ENCODE measurements at places on chromosomes 3 and 15. TPM values are rescaled to one million over a fixed set of nuclear protein-coding genes. Genes with fewer than 3 reads are reported as not detected.

GRCh38 chr3:184666442-184666841 lies 45.4 kb downstream of the MAGEF1 start:
- no peak for DNase-seq

DNA sequence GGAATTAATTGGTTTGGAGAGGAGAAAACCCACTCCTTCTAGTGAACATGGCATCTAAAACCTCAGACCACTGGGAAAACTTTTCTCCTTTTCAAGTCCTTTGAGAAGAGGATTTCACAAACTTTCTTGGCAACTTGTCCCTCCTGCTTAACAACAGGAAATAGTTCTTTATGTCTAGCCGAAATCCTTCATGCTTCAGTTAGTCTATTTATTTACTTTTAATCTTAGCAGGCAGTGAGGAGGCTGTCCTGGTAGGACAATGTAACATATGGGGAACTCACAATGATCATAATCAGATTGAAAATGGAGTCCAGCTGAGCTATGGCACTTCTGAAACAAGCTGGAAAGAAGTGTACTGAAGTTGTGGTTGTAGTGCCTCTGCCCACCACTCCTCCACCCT lies 50.6 kb downstream of the KY start:
- no peak for DNase-seq

- DNase-seq: no peak
Observed at GRCh38 chr3:186759231-186759930, 24.0 kb upstream of the EIF4A2 start.

The UBAP1L gene
- polyA plus RNA-seq: 0.55 TPM

The ZNF619 gene
- polyA plus RNA-seq: 3.4 TPM

The KLHL40 gene
- polyA plus RNA-seq: not detected

The DGKG gene
- polyA plus RNA-seq: 0.22 TPM

- no peak for DNase-seq
Observed at GRCh38 chr15:93073465-93073952, 15.5 kb downstream of the RGMA start.

The SNX22 gene
- 0.03 TPM for polyA plus RNA-seq

The AMT gene
- polyA plus RNA-seq: 9.0 TPM

- no peak for DNase-seq
Observed at GRCh38 chr3:66812136-66812535, 186.0 kb upstream of the KBTBD8 start.

The FMN1 gene
- 0.40 TPM for polyA plus RNA-seq

The RUVBL1 gene
- polyA plus RNA-seq: 94.8 TPM

The CCDC13 gene
- polyA plus RNA-seq: 0.06 TPM

DNA sequence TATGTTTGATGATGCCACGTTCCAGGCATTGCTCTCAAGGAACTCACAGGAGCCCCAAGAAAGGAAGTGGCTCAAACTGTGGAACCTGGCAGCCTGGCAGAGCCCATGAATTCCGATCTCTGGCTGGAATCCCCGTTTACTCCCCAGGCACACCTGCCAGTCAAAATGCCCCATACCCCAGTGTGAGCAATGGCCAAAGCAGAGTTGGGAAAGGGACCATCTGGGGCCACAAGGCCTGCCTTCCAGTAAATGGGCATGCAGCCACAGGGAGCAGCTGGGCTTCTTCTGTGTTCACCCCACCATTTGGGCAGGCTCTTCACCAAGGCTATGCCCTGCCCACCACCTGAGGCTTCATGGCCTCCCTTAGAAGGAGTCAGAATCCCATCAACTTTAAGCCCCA lies 257.0 kb upstream of the GOLGA6L4 start:
- no peak for DNase-seq

The LRRC3B gene
- not detected for polyA plus RNA-seq

GRCh38 chr3:73484656-73485248 lies 140.0 kb downstream of the PDZRN3 start:
- DNase-seq: no peak

The CYP1A2 gene
- 0.09 TPM for polyA plus RNA-seq

GRCh38 chr3:65230261-65231139 lies 542.7 kb upstream of the ADAMTS9 start:
- DNase-seq: no peak

DNA sequence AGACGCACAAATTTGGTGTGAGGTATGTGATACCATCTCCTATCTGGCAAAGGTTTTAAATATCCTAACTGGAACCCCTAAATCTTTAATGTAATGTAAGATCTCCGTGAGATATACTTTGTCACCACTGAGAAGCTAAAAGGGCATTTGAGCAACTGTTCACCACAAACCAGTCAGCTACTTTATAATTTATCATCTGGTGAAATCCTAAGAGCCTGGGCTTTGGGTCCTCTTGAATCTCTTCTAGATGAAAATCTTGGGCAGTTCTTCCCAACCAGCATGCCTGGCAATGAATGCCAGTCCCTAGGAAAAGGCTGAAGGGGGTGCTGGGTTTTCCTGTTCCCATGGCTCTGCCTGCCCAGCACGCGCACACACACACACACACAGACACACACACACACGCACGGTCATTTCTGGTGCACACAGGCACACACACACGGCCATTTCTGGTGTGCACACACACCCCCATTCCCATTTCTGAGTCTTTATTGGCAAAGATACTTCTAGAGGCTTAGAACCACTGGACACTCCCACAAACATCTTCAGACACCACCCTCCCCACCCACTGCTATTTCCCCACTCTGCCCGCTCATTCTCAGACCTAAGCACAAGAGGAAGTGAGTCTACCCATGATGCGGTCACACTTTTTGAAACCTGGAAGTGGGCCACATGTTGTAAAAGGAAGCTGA lies 72.6 kb downstream of the MYO1E start:
- DNase-seq: peak; percentile 89

DNA sequence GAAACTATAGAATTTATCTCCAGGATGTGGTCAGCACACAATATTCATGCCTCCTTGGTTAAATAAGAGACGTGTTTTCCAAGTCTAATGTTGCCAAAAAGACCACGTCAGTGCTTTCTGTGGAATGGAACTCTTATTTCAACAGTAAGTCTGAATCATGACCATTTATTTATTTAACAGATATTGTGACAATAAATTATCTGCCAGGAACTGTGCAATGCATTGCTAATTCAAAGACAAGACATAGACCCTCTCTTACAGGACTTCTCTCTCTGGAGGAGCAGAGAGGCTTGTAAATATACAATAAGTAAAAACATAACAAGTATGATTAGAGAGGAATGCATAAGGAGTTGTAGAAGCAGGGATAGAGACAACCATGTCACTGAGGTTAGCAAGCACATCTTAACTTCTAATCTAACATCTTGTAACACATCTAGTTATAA lies 227.5 kb downstream of the DTWD1 start:
- DNase-seq: no peak

GRCh38 chr3:157248590-157249422 lies 88.9 kb upstream of the CCNL1 start:
- DNase-seq: no peak

GRCh38 chr3:63519426-63519825 lies 133.0 kb upstream of the SNTN start:
- no peak for DNase-seq

- DNase-seq: no peak
Observed at GRCh38 chr15:63605816-63606215, 8.6 kb downstream of the FBXL22 start.

The IQCB1 gene
- 8.7 TPM for polyA plus RNA-seq

DNA sequence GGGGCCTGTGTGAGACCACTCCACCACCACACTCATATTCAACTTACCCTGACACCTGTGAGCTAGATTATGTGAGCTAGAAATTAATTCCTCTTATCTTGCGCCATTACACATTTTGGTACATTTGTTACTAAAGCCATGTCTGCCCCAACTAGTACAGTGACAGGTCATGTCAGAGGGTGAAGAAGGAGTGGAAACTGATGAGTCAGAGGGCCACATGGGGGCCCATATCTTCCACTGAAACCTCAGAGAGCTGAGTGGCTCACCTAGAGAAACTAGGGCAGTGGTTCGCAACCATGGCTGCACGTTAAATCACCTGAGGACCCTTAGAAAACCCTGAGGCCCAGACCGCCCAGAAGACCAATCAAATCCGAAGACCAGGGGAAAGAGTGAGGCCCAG lies 15.7 kb upstream of the MEF2A start:
- DNase-seq: no peak

The SMCO1 gene
- polyA plus RNA-seq: not detected

DNA sequence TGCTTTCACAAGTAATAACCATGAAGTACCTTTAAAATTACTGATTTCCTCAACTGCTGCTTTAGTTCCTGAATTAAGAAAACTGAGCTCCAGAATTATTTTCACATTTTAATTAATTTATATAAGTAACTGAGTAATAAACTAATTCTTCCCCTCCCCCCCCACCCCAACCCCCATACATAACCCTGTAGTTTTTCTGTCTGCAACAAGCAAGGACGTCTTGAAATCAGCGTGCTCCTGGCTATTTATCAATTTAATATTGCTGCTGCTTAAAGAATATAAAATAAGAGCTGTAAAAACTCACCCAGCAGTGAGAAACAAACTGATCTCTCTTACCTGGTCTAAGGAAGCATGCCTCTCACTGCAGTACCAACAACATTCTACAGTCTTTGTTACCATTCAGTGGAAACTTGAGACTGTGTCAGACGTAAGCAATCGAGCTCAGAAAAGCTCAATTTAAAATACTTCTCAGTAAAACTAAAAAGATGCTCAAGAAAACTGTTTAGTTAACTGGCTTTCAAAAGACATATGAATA lies 121.0 kb downstream of the TFDP2 start:
- DNase-seq: peak; percentile 41

- no peak for DNase-seq
Observed at GRCh38 chr3:11370191-11370590, 98.0 kb downstream of the ATG7 start.

DNA sequence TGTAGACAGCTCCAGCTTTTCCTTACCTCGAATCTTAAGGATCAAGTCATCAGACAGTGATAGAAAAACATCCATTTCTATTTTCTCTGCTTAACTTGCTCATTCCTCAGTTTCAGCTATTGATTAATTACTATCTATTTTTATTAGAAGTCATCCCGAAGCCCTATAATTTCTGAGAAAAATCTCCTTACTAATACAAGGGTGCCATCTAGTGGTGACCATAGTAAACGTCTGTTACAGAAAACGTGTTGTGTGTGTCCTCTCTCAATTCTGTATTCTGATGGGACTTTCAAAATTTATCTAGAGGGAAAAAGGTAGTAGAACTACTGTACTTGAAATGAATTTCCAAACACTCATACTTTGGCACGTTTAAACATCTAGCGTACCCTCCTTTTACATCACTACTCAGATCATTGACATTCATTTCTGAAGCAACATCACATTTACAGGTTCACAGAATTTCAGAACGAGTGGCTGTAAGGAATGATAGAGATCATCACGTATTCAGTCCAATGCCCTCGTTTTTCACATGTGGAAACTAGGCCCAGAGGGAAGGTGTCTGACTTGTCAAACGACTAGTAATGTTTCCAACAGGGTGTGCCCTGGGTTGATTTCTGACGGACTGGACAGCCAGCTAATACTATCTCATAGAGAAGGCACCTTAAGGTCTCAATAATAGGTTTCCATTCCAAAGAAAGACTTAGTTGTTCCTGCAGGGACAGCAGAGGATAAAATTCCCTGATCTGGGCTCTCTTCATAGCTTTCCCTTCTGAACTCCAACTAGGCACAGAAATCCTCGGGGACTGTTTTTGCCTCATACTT lies 25.6 kb downstream of the HACD2 start:
- no peak for DNase-seq

- DNase-seq: no peak
Observed at GRCh38 chr15:35721751-35722150, 175.8 kb upstream of the DPH6 start.

DNA sequence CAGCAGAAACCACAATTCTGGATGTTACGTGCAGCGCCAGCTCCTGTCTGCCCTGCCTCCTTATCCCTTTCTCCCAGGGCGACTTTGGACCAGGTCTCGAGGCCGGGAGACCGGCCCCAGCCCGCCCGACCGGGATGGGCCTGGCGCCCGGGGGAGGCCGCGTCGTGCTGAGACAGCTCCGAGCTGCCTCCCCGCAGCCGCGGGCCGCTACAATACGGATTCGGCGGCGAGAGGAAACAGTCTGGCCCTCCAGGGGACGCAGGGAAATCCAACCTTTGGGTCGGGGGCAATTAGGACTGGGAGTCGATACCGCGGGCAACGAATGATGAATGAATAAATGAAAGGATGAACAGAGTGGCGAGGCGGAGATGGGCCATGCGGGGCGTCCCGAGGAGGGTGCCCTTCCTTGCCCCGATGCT lies 537 bp downstream of the GRAMD2A start:
- DNase-seq: no peak

The ASB14 gene
- polyA plus RNA-seq: not detected

DNA sequence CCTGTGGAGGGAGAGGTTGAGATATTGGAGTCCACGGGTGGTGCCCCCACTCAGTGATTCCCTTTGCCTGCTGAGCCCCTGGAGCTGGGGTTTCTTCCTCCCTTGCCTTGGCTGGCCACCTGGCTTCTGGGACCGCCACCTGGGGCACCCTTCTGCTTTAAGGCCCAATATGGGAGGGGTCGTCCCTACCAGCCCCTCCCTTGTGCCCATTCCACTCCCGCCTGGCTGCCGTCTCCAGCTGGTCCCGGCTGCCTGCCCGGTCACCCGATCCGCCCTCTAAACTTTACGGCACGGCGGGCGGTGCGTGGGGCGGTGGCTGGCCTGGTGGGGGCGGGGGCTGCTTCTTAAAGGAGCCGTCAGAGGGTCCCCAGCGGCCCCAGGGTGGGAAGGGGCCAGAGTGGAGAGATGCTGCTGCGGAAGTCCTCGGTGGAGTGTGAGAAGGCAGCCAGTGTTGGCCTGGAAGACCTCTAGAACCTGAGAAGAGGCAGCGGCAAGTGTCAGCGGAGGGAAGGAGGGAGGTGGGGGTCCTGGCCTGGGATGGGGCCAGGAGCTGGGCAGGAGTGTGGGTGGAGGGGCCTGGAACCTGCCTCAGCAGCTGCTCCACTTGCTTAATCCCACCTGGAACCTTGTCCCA lies 1.6 kb upstream of the SEMA3B start:
- no peak for DNase-seq

The SYNM gene
- polyA plus RNA-seq: 0.04 TPM

DNA sequence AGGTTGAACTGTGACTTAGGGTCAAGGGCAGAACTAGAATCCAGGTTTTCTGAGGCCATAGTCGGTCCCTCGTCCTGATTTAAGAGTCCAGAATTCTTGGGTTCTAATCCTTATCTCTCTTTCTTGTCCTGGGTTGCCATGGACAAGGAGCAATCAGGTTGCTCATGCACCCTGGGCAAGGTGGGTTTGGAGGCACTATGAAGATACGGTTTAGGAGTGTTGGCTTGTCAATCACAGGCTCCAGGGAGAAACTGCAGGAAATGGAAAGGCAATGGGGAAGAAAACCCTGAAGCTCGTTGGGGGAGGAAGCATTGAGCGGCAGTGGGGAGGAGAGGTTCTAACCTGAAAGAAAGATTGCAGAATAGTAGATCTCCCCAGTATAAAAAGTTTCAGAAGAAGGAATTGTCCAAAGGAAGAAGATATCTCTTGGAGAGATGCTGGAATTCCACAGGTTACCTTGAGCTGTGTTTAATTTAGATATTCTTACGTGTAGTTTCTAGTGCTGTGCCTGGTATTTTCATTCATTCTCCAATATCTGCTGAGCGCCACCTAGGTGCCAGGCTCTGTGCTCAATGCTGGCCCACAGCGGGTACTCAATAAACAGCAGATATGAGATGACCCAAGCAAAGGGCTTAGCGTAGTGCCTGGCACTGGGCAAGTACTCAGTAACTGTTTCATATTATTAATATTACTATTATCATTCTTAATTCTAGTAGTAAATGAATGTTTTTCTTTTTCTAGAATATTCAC lies 2.0 kb downstream of the ACAN start:
- no peak for DNase-seq

All from keratinocyte (primary cell).